ENCODE measurements at places on chromosomes 12 and 14.
A peak's percentile ranks its signal among the peaks of the same experiment; 100 is the strongest.

GRCh38 chr14:43786066-43786762 lies 720.9 kb downstream of the FSCB start:
- no peak for DNase-seq

DNA sequence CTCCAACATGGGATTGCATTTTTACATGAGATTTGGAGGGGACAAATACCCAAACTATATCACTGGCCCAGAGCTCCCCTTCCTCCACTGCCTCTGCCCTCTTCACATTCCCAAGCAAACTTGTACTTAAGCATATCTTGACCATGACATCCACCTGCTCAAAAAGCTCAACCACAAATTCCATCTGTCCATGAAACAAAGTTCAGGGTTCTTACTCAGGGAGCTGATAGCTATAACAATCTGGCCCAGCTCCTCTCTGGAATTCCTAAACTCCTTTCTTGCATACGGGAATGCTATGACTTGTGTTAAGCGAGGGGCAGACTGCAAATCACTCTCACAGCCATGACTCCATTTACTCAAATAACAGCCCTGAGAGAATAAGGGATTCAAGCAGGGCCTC lies 152.1 kb downstream of the GALC start:
- DNase-seq, result no peak

- DNase-seq, result no peak
Measured at GRCh38 chr12:4050340-4050739, 177.1 kb upstream of the PARP11 start.

GRCh38 chr12:73220951-73221350 lies 948.8 kb downstream of the TRHDE start:
- no peak for DNase-seq

DNA sequence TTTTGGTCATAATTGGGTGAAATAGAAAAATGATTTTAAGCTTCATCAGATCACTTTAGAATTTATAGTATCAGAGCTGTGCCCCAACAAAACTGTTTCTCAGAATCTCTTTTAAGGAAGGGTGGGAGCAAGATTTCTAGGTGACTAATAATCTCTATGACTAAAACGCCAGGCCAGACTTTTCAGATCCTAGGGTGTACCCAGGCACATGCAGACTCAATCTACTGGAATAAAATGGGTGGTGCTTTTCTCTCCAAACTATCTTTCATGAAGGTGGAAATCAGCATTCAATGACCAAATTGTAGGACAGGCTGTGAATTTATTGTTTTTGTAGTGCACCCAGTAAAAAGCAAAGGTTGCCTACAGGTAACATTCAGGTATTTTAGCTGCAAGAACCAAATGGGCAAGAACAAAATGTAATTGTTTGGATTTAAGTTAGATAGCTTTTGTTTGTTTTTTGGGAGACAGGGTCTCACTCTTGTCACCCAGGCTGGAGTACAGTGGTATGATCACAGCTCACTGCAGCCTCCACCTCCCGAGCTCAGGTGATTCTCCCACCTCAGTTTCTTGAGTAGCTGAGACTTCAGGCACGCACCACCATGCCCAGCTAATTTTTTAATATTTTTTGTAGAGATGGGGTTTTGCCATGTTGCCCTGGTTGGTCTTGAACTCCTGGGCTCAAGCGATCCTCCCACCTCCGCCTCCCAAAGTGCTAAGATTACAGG lies 49.5 kb downstream of the PPP2R5C start:
- peak; percentile 22 for DNase-seq

DNA sequence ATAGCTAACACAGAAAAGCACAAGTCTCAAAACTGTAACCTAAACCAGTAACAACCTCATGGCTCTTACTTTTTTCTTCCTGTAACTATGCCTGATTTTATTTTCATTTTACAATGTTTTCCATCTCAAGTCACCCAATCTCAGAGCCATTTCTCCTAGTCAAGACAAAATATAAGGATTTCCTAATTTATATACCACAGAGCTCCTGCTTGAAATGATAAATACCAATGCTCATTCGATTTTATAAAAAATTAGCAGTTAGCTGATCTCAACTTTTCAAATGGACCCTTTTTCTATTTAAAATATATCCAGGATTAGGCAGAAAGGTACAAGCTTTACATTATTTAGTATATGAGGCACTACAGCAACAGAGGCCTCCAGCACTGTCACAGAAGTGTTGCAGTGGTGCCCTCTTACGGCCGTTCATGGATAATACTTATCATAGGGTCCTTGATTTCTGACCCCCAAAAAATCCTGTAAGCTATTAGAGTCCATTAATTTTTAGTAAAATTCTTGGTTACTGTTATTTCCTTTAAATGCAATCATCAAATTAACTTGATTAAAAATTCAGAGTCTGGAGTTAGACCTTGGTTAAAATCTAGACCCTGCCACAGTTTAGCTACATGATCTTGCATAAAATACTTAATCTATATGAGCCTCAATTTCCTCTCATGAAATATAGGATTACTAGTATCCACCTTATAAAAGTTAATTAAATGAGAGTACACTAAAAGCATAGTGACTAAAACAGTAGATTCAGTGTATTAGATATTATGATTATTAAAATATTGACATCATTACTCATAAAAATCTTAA lies 68.3 kb downstream of the SEC23A start:
- DNase-seq, result no peak

DNA sequence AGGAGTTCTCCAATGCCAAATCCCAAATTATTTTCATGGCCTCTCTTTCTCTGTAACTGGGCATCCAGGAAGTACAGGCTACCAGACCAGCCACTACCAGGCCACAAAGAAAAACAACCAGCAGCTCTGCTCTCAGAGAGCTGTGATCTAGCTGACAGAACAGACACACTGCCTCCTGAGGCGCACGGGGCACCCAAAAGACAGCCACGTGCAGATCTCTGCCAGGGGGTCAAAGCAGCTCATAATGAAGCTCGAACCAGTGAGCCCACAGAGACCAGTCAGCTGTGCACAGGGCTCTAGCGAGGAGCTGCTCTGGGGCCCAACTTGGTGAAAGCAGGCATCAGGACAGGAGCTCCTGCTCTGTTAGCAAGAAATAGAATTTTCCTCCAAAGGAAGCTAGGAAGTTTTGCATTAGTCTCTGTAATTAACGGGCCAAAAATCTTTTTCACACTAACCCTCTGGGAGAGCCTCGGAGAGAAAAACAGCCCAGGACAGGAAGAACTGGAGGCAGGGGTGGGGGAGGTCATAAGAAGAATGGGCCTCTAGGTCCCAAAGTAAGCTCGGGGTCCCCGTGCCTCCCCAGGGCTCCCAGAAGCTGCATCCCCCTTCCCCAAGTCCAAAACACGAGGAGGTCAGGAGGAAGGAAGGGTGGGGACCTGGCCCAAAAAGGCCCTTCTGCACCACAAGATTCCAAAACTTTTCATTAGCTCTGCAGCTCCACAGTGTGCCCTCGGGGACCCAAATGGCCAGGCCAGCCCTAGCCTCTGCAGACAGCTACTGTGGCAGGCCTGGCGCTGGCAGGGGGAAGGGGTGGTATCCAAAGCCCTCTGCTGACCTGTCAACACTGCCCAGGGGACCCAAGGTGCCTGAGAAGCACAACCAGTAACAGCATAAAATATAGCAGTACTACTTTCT lies 30.2 kb downstream of the ACTN1 start:
- DNase-seq, result no peak

GRCh38 chr14:90140956-90141316 lies 79.1 kb downstream of the KCNK13 start:
- DNase-seq, result no peak

- DNase-seq, result no peak
Measured at GRCh38 chr12:68856510-68856909, 48.5 kb downstream of the MDM2 start.

- DNase-seq, result no peak
Measured at GRCh38 chr12:127147724-127148123, 1119.2 kb upstream of the TMEM132C start.
